ENCODE measurements at places on chromosomes 6 and 20.

DNA sequence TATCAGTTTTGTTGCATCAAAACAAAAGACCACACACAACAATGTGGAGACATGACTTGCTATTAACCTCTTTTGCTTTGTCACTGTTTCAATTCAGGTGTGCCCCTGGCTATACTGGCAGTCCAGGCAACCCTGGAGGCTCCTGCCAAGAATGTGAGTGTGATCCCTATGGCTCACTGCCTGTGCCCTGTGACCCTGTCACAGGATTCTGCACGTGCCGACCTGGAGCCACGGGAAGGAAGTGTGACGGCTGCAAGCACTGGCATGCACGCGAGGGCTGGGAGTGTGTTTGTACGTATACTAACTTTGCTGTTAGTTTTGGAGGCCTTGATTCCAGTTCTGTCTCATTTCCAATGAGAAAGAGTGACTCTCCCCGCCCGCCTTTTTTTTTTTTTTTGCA, 356.9 kb downstream of the ARHGAP18 start:
- no peak for DNase-seq

GRCh38 chr20:15241681-15242080, 904.3 kb upstream of the FLRT3 start:
- DNase-seq, result no peak

DNA sequence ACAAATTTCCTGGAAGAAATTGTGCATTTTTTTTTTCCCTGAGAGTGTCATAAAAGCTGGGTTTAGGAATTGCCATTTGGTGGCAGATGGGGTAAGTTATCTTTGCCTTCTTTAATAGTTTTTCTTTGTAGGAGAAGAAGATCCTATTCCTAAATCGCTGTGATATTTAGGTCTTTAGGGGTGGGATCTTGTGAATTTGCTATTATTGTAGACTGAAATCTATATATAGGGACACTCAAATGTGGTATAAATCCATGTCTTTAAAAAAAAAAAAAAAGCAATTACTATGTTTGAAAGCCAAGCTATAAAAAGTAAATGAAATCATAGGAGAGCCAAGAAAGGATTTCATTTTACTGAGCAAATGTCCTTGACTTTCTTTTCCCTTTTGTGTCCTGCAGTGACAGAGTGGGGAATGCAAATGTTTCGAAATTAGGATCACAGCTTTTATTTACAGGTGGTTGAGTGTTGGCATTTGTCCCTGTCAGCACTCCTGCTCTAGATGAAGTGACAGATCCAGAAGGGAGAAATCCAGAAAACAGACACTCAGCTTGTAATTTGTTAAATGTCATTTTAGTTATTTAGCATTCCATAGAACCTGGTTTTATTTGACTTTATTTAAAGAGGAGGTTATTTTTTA, 29.4 kb downstream of the TIAM2 start:
- DNase-seq, result no peak

DNA sequence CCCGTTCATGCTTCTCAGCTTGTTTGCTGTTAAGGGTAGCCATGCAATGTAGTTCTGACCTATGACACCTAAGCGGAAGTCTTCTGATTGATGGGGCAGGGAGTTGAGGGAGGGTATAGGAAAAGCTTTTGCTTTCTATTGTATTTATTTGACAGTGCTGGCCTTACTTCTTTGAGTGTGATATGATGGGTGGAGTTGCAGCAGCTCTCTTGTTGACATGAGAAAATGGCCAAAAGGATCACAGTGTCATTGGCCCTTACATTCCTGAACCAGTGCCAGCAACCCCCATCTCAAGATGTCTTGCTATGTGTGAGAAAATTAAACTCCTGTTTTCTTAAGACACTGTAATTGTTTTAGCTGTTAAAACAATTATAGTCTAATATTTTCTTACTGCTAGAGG, 117.5 kb downstream of the SAMD5 start:
- no peak for DNase-seq

DNA sequence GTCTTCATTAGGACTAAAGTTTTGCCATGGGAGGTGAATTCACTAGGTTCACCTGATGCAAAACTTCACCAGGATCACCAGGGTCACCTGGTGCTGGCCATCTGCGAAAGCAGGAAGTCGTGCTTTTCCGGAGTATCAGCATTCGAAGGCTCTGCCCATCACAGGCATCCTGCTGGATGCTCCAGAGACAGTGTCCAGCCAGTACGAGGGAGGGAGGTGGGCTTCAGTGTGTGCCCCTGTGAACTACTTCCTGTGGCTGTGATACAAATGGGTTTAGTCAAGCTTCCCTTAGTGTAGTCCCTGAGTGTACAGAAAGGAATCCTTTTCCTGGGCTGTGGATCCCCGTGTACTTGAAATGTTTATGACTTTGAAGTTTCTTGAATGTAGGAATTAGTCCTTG, 3.4 kb upstream of the RPS6KA2 start:
- no peak for DNase-seq

- peak; percentile 14 for DNase-seq
Observed at GRCh38 chr6:21164768-21165326, 428.7 kb upstream of the SOX4 start.

DNA sequence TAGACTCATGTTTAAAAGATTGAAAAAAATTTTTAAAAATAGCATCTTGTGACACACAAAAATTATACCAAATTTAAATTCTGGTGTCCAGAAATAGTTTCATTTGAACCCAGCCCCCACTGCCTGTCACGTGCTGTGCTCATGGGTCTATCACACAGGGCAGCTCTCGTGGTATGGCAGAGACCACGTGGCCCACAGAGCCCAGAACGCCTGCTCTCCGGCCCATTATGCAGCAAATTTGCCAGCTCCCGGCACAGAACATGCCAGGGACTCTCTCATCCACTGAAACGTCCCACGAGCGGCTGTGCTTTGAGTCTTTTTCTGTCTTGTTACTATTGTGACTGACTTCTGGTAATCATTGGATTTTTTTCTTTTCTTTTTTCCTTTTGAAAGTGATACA, 224.3 kb downstream of the TTLL2 start:
- no peak for DNase-seq

All from GM18507 (cell line).